AG08395 (cell line): ENCODE measurements at places on chromosomes 2 and 18.

DNA sequence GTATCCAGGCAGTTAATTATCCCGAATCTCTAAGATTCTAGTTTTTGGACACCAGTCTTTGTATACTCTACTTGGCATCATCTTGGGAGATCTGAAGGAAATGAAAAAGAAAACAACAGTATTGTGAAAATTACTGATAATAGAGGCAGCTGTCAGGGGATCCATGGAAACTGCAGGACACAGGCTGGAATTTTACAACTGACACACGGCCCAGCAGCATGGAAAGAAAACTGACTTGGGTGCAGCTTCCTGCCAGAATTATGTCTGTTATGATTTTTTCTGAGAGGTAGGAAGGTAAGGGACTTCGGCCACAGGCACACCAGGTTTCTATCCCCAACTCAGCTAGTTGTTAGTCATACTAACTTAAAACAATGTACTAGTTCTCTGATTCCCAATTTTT, 57.7 kb upstream of the ERBB4 start:
- no peak for DNase-seq

- DNase-seq = no peak
Observed at GRCh38 chr18:4107049-4107467, 348.0 kb downstream of the DLGAP1 start.

DNA sequence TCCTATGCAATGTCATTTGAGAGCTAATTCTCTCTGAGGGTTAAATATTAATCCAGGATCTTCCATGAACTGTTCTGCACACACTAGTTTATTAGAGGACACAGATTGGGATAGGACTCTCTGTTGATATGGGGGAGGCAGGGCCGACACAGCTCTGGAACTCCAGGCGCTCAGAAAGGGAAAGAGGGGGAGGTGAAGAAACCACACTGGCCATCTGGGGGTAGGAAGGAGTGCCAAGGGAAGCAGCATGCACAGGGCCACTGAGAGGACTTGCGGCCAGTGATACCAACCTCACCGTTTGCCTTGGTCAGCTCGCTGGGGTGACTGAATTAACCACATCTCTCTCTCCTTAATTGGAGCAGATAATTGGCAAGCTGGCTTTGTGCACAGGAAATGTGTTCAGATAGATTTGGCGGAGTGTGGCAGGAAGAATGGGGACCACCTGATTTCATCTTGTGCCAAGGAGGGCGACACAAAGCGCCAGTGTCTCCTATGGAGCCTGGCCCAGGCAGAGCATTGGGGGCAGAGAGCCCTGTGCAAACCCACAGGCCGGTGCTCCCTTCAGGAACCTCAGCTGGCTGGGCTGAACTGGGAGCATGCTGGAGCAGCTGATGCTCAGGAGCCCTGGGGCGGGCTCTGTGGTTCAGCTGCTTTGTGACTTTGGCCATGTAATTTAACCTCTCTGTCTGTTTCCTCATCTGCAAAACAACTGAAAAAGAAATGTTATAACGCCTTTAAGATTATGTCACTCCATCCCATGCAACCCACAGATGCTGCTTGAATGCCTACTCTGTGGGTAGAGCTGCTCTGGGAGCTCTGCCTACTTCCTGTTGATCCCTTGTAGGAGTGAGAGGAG, 114.7 kb upstream of the STON1 start:
- peak; percentile 76 for DNase-seq

DNA sequence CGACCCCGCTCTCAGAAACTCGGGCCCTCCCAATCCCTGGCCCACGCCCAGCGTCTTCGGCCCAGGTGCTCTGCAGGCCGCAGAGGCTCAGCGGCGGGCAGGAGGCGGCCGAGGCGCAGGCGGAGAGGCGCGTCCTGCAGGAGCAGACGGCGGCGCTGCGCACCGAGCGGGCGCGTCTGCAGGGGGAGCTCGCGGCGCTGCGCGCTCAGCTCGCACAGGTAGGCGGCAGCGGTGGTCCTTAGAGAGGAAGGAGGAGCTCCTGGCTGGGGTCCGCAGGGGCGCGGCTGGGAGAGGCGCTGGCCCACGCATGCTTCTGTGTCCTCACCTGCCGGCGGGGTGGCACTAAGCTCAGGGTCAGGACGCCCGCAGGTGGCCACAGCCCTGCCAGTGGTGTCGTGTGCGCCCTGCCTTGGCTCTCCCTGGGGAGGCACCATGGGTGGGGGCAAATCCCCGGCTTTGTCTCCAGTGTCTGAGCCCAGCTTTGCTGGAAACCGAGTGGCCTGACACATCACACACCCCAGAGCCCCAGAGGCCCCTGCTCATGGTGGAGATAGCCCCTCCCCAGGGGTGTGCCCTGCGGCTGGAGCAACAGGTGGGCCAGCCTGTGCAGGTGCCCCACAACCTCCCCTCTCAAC, 14.9 kb upstream of the SNED1 start:
- DNase-seq = no peak

- DNase-seq = peak; percentile 15
Observed at GRCh38 chr2:112095681-112096080, 40.6 kb downstream of the TMEM87B start.

DNA sequence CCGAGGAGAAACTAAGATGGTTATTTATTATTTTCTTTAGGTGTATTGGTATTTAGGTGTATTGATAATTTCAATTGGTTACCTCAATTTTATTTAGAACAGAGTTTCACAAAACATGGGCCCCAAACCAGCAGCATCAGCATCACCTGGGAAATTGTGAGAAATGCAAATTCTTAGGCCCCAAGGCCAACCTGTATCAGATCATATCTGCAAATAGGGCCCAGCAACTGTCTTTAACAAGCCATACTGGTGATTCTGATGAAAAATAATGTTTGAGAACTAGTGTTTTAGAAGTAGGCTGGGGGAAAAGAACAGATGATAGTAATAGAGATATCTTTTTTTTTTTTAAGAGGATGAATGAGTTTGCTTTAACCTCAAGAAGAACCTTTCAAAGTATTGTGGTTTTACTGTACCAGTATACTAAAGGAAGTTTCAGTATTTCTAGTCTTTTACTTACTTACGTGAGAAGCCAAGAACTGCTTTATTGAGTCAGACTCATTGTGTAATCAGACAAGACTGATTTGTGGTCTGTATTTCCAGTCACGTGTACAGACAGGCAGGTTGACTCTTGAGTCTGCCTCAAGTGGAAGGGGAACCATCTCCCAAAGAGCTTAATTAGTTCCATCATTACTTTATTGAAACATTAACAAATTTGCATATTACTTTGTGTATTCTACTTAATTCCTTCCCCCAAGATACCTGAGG, 60.4 kb upstream of the GAREM1 start:
- DNase-seq = no peak

- no peak for DNase-seq
Observed at GRCh38 chr2:3899536-3900155, 196.3 kb downstream of the DCDC2C start.

GRCh38 chr2:57884281-57884680, 162.3 kb upstream of the VRK2 start:
- no peak for DNase-seq

DNA sequence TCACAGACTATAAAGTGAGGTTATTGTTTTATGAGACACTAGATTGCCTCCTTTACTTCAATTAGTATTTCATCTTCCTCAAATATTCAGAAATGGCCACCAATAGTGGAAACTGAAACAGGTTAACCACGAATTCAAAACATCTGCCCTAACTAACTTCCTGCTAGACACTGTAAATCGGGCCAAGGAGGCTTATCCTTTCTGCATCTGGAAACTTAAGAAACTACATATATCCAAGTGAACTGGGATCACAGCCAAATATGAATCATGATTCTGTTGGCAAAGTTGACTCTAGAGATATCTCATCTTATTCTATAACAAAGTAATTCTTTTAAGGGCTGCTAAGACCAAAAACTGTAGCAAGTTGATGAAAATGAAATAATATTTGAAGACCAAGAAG, 136.6 kb upstream of the ZC3H15 start:
- DNase-seq = peak; percentile 3

DNA sequence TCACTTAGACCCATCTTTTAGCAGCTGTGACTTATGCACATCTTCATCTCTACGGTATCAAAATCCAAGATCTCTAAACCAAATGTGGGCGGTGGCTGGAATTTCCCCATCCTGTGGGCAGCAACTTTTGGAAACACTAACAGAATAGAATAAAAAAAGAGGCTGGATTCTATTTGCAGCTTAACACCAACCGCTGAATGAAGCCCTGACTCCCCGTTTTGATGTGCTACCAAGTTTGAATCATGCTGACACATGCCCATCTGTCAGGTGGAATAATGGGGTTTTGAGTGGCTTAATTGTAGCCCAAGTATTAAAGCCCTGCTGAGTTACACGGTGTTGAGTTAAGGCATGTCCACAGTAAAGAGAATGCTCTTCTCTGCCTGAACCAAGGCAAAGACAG, 165.2 kb downstream of the MTCL1 start:
- DNase-seq = no peak

- DNase-seq = no peak
Observed at GRCh38 chr18:51398104-51398503, 200.6 kb upstream of the MEX3C start.

- peak; percentile 46 for DNase-seq
Observed at GRCh38 chr2:3959372-3959771, 256.0 kb downstream of the DCDC2C start.

DNA sequence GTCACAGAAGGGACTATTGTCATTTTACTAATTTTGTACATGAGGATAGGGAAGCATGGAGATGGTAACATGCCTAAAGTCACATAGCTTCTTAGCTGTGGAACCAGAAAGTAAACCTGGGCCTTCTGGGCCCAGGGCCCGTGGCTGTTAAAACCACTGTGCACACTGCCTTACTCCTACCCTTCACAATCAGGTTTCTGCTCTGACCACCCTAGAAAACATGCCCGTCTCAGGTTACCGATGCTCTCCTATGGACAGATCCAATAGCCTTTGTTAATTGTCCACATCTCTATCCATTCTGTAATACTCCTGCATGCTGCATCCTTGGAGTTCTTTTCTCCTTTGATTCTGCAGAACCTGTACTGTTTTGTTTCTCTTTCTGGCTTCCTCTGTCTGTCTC, 79.0 kb upstream of the TACR1 start:
- no peak for DNase-seq

- DNase-seq = no peak
Observed at GRCh38 chr2:181357979-181358378, 99.2 kb upstream of the ITGA4 start.

DNA sequence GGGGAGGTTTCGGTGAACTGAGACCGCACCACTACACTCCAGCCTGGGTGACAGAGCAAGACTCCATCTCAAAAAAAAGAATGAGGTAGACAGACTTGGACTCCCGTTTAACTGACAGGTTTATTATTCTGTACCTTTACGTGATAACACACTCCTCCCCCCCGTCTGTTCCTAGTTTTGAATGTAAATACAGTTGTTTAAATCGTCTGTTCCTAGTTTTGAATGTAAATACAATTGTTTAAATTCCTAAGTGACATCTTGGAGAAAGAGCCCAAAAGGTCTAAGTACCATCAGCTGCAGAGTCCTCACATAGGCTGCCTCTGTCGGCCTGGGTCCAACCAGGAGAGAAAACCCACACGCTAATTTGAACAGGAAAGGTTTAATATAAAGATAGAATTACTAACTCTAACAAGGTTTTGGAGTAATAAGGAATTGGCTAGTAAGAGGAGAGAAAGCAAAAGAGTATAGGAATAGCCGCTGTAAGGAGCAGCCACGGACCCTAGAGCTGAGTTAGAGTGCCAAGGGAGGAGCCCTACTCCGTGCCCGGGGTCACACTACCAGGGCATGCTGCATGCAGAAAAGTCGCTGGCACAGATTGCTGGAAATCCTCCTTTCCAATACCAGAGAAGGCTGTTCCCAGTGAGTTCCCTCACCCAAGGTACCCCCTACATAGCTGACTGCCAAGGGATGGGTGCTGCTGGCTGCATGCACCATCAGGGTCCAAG, 83.5 kb upstream of the RANBP2 start:
- DNase-seq = no peak

- DNase-seq = peak; percentile 29
Observed at GRCh38 chr2:54629914-54630857, 93.3 kb upstream of the EML6 start.
